Dermis blood vessel endothelial cell (primary cell): ENCODE measurements at places on chromosomes 1 and 21.

GRCh38 chr1:2539312-2539907, 9.3 kb upstream of the HES5 start:
- DNase-seq, result no peak

- DNase-seq, result no peak
These were observed 45.9 kb downstream of the SLC19A1 start for GRCh38 chr21:45496151-45496967.

DNA sequence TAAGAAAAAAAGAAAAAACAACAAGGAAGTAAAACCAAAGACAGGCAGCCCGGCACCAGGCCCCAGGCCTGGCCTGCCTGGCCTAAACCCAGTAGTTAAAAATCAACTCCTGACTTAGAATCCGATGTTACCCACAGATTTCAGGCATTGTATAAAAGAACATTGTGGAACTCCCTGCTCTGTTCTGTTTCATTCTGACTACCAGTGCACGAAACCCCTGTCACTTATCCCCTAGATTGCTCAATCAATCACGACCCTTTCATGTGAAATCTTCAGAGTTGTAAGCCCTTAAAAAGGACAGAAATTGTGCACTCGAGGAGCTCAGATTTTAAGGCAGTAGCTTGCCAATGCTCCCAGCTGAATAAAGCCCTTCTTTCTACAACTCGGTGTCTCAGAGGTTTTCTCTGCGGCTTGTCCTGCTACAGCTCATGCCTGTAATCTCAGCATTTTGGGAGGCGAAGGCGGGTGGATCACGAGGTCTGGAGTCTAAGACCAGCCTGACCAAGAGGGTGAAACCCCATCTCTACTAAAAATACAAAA, 15.6 kb upstream of the MYOCOS start:
- DNase-seq, result no peak

- no peak for DNase-seq
These were observed 256.8 kb downstream of the KAZN start for GRCh38 chr1:14855268-14855667.

GRCh38 chr1:45974541-45975269, 157.7 kb downstream of the PIK3R3 start:
- DNase-seq, result no peak

DNA sequence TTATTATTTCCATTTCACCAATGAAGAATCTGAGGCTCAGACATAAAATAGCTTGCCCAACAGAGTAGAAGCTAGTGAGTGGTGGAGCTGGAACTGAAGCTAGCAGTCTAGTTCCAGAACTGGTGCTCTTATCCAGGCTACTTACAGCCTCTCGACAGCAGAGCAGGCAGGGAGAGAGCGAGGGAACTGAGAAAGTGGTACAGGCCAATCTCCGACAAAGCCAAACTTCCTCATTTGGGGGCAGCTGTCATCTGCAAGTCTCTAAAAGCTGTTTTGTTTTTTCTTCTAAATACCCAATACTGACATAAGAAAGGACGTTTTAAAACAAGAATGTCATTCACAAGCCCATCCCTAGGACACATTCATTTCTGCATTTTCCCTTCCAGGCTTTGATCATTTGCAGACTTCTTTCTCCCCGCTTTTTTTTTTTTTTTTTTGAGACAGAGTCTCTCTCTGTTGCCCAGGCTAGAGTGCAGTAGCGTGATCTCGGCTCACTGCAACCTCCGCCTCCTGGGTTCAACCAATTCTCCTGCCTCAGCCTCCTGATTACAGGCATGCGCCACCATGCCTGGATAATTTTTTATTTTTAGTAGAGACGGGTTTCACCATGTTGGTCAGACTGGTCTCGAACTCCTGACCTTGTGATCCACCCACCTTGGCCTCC, 20.0 kb downstream of the YIPF1 start:
- no peak for DNase-seq

GRCh38 chr1:192998536-192998935, 60.6 kb downstream of the UCHL5 start:
- no peak for DNase-seq

DNA sequence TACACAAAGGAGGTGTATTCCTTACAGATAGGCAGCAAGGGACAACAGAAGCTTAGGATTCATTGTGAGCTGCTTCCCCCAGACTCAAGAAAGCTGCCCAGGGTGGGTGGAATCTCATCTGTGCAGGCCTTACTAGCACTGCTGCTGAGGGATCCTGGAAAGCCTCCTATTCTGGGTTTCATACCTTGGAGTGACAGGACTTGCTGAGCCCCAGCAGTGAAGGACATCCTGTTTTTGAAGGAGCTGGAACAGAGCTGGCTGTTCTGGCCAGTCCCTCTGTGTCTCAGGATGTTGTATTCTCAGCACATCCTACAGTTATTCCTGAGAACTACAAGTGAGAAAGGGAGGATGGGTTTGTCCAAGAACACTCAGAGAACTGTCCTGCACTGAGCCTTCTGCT, 486.3 kb downstream of the PTPRU start:
- DNase-seq, result no peak
